ENCODE measurements at places on chromosomes 16 and 17.

DNA sequence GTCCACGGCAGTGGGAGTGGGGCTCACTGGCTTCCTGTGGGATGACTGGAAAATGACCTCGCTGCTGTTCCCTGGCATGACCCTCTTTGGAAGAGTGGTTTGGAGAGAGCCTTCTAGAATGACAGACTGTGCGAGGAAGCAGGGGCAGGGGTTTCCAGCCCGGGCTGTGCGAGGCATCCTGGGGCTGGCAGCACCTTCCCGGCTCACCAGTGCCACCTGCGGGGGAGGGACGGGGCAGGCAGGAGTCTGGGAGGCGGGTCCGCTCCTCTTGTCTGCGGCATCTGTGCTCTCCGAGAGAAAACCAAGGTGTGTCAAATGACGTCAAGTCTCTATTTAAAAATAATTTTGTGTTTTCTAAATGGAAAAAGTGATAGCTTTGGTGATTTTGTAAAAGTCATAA, 7.8 kb upstream of the RNF213 start:
- DNase-seq: peak; percentile 74

GRCh38 chr17:58353389-58353825, 1.4 kb upstream of the SUPT4H1 start:
- no peak for DNase-seq

DNA sequence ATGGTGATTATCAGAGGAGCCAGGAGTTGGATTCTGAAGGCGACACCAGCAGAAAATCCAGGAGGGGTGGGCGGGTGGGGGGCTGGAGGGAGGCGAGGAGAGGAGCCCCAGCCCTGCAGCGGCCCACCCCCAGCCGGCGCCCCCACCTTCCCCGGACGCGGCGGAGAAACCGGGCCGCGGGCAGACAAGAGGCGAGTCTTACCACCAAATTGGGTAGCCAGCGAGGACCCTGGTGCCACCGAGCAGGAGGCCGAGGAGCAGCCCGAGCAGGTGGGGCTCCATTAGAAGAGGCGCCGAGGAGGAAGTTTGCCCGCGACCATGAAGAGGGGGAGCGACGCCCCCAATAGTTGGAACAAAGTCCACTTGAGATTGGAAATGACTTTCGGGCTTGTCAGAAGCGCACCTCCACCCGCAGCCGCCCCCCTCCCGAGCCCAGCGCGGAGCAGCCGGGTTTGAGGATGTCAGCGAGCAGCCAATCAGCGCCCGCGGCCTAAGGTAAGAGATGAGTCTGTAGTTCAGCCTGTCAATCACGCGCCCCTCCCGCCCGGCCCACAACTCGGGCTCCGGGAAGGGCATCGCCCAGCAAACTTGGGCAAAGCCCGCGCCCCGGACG, at the start of gene WNT3:
Gene WNT3 (minus strand): TSS at position 377 of the 613 bp plus-strand sequence. CDS start 95 bp downstream, at position 282.
- peak; percentile 21 for DNase-seq

- DNase-seq: no peak
Observed at GRCh38 chr16:6114691-6115090, 1017.1 kb upstream of the EEF2KMT start.

DNA sequence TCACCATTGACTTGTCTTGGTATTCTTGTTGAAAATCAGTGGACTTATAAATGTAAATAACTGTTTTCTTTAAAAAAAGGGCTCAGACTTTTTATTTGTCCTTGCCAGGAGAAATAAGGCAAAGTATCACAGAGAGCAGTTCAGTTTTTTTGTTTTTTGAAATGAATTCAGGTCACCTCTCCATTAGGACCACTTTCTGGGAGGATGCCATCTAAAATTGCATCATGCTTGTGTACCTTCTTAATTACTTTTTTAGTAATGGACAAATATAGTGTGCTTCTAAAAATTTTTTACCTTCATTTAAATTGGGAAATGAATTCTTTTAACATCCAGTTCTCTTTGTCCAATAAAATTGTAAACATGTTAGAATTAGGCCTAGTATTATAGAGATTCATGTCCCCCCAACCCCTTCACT, 210.0 kb downstream of the BCAS3 start:
- DNase-seq: no peak

DNA sequence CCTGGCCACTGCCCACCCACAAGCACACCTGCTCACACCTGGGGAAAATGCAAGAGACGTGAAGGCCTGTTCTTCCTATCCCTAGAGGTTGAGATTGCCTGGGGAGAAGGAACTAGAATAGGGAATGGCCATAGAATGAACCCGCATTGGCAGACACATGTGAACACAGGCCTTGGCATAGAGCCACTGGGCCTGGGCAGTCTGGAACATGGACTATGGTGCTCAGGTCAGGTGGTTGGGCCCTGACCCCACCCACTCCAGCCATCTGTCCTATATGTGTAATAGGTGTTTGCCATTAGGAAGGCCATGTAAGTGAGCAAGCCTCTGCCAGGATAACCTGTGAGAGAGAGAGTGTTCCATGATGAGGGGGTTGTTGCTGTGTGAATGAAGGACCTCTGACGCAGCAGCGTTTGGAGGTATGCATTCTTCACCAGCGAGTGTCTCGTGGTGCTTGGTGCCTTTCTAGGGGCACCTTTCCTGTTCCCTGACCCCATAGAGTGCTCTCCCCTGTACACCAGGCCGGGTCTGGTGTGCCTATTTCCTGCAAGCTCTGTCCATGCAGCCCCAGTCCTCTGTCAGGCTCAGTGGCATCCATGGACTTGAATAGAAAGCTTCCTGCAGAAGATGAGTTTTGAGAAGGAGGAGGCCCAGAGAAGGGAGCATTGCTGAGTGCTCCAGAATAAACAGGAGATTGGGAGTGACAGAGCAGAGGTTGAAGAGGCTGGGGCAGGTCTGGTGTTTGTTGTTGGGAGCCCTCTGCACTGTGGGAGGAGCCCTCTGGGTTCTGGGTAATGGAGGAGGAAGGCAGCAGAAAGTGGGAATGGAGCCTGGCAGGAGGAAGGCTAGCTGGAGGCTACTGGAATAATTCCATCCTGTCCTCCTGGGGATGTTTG, 15.6 kb downstream of the CTRL start:
- DNase-seq: no peak

DNA sequence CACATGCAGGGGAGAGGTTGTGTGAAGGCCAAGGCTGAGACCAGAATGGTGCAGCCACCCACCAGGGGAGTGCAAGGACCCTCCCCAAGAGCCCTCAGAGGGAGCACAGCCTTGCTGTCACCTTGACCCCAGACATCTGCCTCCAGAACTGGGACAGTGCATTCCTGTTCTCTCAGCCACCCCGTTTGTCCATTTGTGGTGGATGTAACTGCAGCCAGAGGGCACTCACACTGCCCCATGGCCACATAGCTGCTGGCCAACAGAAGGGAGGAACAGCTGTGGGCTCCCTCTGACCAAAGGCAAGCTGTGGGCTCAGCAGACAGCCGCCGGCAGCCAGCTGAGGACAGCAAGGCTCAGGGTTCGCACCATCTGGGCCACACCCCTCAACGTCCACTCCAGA, 49.8 kb upstream of the KLHDC4 start:
- DNase-seq: no peak

DNA sequence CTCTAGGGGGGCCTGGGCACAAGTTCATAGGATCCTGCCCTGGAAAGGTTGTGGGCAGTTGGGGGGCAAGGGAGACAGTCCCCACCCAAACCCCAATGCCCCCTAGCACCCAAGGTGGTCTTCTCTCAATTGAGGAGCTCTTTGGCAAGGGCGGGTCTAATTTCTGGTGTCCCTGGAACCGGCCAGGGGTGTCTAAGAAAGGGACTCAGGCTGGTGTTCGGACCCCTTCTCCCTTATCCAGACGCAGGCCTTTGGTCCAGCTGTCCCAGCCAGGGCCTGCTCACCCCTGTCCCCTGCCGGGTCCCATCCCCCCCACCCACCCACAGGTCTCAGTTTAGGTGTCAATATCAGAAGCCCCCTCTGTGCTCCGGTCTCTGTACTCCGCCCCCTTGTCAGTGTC, 860 bp upstream of the ARHGDIG start:
- DNase-seq: no peak

DNA sequence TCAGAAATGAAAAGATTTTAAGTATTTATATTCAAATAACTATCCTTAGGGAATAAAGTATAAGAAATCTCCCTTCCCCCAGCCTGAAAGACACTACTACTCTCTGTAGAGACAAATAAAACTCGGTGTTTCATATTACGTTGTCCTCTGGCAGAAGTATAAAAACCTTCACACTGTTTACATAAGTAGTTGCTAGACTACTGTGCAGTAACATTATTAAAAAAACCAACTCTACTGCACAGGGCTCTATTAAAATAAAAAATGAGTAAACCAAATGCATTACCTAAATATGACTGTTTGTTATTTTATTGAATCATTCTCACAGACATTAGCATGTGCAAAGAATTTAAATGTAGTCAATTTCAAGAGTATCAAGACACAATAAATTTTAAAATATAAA, 67.4 kb downstream of the MED13 start:
- DNase-seq: no peak

- DNase-seq: no peak
Observed at GRCh38 chr17:36773039-36773438, 164.2 kb upstream of the LHX1 start.

Data from hematopoietic multipotent progenitor cell treated with erythropoietin and hydrocortisone succinate and interleukin-3 and kit ligand, for 8 days (in vitro differentiated cells).